ENCODE measurements at places on chromosomes 1 and 21.

DNA sequence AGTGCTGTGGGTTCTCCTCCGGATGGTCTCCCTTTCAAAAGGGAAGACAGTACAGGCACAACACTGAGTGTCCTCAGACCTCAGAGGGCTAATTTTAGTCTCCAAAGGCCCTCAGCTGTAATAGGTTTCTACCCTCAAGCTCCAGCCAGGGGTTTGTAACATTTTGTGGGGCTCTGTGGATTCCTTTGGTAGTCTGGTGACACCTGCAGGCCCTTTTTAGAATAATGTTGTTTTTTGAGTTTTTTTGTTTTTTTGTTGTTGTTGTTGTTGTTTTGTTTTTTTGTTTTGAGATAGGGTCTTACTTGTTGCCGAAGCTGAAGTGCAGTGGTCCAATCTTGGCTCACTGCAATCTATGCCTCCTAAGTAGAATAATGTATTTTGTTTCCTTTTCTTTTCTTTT, 15.0 kb upstream of the TMEM201 start:
- DNase-seq: peak; percentile 27

- peak; percentile 93 for DNase-seq
Observed at GRCh38 chr1:21775985-21776562, 6.9 kb downstream of the USP48 start.

- DNase-seq: no peak
Observed at GRCh38 chr1:160755911-160756848, 17.1 kb downstream of the SLAMF7 start.

DNA sequence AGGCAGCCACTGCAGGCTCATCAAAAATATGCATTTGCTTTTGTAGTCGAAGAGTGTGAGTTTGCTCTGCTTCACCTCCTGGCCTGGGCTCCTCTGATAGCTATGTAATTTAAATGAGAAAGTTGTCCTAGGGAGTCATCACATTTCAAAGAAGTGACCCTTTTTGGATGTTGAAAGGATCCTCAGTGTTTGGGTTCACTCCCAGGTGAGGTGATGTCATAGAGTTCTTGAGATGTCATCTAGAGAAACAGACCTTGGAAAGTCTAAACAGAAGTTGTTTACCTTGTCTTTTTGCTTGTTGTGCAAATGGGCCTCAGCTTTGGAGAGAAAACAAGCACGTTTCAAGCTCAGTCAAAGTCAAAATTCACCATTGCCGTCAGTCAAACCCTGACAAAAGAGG, 92.0 kb upstream of the BARHL2 start:
- DNase-seq: no peak

DNA sequence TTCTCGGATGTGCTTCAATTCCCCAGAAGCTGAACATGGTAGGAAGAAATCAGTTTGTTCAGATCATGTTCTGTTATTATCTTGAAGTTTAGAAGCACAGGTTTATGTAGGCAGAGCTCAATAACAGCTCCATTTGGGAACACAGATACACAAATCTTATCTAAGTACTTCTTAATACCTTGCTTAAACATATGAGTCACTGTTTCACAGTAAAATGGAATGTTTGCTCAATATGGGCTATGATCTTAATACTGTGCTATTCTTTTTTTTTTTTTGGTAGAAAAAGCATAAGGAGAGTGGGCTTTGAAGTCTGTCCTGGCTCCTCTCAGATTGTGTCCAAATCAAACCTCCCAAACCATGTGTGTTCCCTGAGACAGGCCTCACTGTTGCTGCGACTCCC, 13.4 kb downstream of the PROK1 start:
- DNase-seq: peak; percentile 99

DNA sequence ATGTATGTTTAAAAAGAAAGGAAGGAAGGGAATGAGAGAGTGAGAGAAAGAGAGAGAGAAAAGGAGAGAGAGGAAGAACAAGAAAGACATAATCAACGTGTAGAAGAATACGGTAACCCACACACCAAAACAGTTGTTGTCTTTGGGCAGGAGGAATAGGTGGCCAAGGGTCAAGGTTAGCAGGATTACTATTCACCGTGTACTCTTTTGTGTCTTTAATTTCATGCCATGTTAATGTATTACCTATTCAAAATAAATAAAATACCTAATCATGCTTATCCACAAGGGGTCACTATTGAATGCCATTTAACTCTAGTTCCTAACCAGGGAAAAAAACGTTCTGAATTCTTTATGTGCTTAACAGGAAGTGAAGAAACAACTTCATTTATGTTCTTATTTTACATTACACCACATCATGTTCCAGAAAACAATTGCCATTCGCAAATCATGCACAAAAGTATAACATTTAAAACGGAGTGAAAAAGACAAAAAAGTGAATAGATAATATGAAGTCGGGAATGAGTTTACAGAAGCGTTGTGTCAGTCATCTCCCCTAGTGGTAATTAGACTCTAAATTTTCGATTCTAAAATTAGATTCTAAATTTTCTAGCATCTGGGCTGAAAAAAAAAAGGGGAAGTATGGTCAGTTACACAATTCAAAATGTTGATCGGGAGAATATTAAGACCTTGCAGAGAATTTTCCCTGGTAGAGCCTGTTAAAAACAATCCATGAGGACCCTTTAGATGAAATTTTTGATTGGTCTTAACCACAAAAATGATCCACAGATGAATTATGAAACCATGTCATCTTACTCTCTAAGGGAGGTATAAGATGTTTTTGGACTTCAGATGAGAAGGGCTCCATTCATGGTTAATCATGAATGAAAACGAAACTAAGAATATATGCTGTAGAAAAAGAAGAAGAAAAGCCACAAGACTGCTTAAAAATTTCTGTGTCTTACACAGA, 700 bp upstream of the KMO start:
- peak; percentile 72 for DNase-seq

- peak; percentile 24 for DNase-seq
Observed at GRCh38 chr1:53902235-53903138, 8.5 kb downstream of the DIO1 start.

DNA sequence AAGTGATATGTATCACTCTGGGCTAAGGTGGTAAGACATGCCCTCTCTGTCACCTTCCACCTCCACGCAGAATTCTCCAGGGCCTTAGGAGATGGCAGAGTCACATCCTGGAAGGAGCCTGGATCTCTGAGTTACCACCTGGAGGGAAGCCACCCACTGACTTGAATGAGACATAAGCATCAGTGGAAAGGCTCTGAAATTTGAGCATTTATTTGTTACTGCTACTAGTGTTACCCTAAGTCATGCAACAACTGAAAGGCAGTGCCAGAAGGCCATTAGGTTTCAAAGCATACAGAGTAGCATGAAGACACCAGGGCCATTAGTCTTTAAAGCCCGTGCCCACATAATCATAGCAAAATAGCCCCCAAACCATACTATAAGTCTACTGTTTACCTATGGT, 230.3 kb upstream of the IRF2BP2 start:
- no peak for DNase-seq

- DNase-seq: no peak
Observed at GRCh38 chr1:179806333-179806732, 63.2 kb downstream of the FAM163A start.

DNA sequence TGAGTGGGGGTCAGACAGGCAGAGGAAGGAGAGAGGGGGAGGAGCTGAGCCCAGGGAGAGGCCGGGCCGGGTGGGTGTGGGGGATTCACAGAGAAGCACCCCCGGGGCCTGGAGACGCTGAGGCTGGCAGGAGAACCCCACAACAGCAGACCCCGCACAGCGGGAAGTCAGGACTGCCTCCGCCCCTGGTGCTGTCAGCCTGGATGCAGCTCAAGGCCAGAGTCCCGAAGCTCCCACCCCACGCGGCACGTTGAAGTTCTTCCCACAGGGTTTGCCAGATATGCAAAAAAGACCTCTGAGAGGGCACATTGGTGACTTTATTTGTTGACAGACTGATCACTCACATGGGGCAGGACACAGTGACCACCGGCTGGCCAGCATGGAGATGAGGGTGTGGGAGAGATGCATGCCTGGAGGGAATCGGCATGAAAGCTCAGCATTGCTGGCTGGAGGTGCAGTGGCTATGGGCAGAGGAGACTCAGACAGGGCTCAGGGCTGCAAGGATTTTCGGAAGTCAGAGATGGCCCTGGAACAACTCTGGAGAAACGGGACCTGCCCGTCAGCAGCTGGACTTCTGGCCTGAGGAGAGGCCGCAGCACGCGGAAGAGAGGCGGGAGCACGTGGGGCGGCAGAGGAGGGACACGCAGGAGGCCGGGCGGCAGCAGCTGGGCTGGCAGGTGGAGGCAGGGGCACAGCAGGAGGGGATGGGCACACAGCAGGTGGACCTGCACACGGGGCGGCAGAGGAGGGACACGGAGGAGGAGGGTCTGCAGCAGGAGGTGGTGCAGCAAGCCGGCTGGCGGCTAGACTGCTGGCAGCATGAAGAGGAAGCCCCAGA, 885 bp downstream of the KRTAP10-3 start:
- no peak for DNase-seq

GRCh38 chr1:166490437-166490991, 323.7 kb upstream of the FAM78B start:
- no peak for DNase-seq

- no peak for DNase-seq
Observed at GRCh38 chr21:41745971-41746743, 20.7 kb downstream of the RIPK4 start.

DNA sequence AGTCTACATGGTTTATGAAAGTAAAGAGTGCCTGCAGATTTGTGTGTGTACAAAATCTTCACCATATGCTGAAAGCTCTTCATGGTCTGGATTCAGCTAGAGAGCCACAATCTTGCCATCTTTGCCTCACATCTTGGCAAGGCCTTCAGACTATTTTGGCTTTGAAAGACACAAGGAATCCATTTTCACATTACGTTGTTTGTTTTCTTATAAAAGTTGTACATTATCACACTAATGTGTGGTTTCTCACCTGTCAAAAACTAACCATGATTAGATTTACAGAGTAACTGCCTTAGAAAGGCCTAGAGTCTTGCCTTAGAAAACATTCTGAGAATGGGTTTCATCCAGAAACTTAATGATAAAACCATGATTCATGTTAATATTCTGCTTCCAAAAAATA, 494.6 kb downstream of the NEGR1 start:
- no peak for DNase-seq

DNA sequence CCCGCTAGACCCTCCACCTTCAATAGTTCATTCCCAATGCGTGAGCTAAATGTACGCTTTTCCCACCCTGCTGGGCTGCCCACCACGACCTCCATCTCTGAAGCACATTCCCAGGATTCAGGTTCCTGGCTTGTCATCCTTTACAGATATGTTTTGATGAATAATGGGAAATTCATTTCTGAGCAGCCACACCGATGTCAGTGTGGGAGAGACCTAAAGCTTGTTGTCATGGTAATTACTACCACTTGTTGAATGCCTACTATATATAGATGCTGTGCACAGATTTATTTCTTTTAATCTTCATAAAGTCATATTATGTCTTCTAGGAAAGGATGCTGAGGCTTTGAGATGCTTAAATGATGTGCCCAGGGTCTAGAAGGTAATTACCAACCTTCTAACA, 8.0 kb downstream of the RCSD1 start:
- no peak for DNase-seq

GRCh38 chr1:47569681-47570470, 132.0 kb downstream of the FOXD2 start:
- peak; percentile 98 for DNase-seq

DNA sequence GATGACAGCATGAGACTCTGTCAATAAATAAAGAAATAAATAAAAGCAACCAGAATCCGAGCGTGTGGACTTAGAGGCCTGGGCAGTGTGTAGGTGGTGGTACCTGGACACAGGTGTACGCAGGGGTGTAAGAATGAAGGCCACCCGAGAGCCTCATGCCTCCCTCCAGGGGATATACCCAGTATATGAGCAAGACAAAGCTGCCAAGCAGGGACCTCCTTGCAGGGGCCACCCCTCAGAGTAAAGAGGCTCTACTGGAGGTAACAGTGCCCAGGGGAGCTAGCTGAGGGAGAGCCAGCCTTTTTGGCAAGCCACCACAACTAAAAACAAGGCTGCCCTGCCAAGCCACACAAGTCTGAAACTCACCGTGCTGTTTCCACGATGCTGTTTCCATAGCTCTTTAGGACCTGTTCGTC, 179.2 kb upstream of the RAB4A start:
- no peak for DNase-seq

- peak; percentile 53 for DNase-seq
Observed at GRCh38 chr21:28516991-28517592, 475.6 kb downstream of the LTN1 start.

DNA sequence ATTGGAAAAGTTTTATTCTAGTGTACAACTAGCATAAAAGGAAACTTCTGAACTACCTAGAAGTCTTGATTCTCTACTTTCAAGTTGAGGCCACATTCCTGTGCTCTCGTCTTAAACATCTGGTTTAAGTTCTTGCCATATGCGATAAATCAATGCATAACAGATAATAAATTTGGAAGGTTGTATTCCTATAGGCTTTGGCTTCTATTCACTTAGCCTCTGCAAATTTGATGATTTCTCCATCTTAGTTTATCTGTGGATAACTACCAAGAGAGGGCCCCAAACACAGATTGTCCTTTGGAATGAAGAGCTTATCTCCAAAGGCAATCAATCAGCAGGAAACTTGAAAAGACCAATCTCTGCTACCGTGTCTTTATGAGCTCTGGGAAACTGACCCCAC, 11.7 kb upstream of the RNF2 start:
- DNase-seq: no peak

DNA sequence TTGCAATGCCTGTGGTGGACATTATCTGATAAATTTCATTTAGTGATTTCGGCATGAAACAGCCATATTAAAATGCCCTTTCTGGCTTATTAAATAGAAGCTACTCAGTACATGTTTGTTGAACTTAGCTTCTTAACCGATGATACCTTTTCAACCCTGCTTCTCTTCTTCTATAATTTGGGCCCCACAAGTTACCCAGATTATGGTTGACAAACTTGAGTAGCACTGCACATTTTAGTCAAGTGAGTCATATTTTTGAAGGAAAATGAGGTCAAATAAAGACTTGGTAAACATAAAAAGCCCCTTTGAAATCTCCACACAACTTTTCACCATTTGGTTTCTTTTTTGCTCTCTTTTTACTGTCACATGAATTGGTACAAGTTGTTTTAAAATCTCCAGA, 33.8 kb downstream of the GIPC2 start:
- DNase-seq: peak; percentile 56

GRCh38 chr1:246482805-246483568, 24.1 kb downstream of the SMYD3 start:
- DNase-seq: no peak

DNA sequence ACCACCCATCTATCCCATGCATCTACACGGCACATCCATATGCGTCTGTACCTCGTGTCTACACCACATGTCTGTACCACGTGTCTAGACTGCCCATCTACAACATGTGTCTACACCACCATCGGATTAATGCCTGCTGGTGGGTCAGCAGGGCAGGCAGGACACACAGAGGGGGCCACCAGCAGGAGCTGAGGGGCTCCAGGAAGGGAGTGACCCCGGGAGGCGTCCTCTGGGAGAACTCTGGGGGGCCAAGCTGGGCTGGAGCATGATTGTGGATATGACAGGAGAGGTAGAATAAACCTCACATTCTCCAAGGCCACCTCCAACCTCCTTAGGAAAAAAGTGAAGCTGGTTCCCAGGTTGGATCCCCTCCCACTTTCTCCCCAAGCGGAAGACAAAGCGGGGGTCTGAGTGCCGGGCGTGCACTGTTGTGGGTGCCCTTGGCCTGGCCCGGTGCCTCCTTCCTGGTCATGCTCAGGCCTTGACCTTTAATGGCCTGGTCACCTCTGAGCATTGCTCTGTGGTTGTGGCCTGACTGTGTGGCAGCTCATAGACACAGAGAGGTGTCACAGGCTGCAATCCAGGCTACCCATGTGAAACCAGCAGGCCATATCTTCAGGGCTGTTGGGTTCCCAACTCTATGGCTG, 881 bp upstream of the ACTRT2 start:
- DNase-seq: no peak
